ENCODE measurements at places on chromosomes 16 and 17. TPM values are rescaled to one million over a fixed set of nuclear protein-coding genes. Genes with fewer than 3 reads are reported as not detected.

ANKRD40CL gene
- total RNA-seq = not detected

CCL4 gene
- total RNA-seq = not detected

DHRS7C gene
- not detected for total RNA-seq

CRHR1 gene
- 0.56 TPM for total RNA-seq

PRR15L gene
- total RNA-seq = 0.34 TPM

DNA sequence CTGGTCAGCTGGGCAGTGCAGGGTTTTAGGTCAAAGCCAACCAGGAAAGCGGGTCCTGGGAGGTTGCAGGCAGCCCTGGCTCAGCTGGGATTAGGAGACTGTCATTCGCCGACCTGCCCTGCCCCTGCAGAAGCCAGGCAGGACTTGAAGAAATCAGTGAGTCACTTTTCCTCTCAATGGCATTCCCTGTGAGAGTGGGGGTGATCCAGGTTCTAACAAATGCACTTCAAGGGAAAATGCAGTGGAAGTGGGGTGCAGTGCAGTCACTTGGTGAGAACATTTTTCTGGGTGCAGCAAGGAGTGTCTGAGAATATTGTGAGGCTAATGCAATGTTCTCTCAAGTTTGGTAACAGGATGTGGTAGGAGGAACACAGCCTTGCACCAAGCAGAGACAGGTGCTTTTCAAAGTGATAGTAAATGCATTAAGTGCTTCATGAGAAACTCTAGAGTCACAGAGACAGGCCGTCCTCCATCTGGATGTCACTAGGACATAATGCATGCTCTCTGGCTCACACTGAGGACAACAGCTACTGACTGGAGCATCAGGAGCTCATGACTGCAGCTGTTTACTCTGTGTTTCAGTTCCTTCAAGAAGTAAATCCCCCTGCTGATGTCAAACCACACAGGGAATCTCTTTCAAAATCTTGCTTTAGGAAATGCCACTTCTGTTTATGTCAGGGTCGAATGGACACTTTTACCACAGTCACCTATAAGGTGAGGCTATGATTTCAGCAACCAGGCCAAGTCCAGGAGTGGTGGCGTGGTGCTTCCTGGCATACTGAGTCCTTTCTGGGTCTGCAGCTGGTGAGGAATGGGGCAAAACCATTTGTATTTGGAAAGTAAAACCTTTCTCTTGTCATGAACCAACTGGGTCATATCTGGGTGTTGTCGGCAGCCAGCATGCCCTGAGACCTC is 16.7 kb downstream of the CDK5R1 start:
- no peak for DNase-seq

DNA sequence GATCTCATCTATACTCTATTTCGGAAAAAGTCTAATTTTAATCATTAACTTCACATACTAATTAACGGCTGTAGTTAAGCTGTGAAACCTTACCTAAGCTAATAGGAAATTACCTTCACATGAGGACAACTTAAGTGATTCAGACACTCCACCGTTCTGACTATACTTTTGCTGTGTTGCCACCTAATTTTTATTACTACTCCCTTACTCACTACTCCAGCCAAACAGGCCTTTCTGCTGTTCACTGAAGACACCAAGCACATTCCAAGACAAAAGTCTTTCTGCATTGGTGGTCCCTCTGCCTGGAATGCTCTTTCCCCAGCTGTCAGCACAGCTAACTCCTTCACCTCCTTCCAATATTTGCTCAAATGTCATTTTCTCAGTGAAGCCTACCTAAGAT is 1.3 kb downstream of the CMTR2 start:
- DNase-seq = no peak

- DNase-seq = no peak
Observed at GRCh38 chr17:52823155-52823554, 664.6 kb upstream of the CA10 start.

DNA sequence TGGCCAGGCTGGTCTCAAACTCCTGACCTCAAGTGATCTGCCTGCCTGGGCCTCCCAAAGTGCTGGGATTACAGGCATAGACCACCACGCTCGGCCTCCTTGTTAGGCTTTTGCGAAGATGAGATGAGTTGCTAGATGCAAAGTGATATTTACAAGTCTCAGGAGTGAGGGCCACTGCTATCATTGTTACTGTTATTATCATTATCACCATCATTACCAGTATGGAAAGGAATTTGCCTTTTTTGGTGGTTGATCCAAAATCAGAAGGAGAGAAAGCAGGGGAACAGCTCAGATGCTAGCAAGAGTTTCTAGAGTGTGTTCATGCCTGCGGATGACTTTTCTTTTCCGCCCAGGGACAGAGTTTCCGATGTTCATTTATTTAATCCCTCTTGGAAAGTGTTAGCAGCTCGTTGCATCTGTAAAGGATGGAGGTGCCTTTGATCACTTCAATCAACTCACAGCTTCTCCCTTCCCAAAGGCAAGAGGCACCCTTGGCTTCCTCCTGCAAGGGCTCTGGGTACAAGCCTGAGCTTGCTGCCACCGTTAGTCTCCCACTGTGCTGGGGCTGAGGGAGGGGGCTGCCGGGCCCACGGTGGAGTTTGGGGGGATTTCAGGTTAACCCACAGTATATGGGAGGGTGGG is 21.6 kb downstream of the ITPRIPL2 start:
- no peak for DNase-seq

Measured in H1 (cell line).